Lung (tissue), 17 donors: ENCODE measurements at places on chromosomes 1 and 21.

GRCh38 chr1:89363196-89363595, 663 bp upstream of the GBP6 start:
- peak; percentile 23 for DNase-seq

DNA sequence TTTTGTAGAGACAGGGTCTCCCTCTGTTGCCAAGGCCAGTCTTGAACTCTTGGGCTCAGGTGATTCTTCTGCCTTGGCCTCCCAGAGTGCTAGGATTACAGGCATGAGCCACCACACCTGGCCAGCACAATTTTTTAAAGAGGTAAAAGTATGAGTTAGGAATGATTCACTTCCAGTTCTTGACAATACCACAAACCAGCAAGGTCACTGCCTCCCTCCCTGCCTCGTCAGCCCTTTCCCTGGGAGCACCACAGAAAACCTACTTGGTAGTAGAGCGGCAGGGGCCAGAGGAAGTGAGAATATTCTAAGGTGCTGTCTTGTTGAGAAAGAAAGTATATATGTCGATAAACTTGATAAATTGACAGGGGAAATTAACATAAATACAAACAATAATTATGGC, 10.8 kb upstream of the CDA start:
- no peak for DNase-seq

GRCh38 chr1:153629971-153630370, 1.7 kb downstream of the S100A1 start:
- no peak for DNase-seq

DNA sequence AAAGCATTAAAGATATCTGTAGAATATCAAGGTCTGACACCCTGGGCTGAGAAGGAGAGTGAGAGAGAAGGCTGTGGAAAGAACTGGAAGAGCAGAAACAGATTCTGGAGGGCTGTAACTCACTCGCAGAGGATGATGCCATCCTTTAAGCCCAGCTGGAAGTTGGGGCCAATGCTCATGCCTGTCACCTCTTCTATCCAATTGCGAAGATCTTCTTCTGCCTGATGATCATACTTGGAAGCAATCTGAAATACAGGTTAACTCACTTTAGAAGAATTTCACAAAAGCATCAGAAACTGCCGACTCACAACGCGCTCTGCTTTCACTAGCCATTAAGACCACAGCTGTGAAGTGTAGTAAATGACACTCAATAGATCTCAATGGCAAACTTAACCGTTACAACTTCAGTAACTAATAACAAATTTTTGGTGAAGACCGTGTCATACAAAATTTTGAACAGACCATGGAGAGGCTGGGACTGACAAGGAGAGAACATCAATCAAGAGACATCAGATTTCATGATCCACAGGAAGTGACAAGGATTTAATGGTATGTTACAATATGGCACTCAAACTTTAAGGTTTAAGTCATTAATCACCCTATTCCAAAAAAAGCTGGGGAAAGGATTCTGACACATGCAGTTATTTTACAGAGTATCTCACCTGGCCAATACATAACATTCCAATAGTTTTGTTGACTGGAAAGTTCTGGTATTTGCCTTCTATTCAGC, 23.5 kb downstream of the CNN3 start:
- no peak for DNase-seq

DNA sequence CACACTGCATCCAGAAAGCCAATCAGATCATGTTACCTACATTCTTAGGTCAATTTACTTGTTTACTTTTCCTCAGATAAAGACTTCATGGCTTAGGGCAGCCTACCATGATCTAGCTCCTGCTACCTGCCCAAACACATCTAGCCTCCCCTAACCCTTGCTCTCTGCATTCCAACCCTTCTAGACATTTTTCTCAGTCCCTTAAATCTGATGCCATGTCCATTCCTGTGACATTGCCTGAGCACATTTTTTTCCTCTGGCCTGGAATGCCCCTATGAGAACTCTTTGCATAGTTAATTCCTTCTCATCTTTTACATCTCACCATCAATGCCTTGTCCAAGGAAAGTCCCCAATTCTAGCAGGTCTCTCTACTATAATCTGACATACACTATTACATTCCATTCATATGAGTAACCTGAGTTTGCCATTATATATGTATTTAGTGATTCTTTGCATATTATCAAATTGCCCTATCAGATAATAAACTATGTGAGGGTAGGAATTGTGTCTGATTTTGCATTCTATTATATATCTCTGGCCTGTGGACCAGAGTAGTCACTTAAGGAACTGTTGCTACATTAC, 166.9 kb downstream of the COL11A1 start:
- DNase-seq: no peak

- no peak for DNase-seq
Measured at GRCh38 chr1:53180226-53180625, 16.4 kb upstream of the CPT2 start.

- DNase-seq: no peak
Measured at GRCh38 chr21:14057313-14057712, 153.4 kb downstream of the LIPI start.
